ENCODE measurements at places on chromosomes 7 and 10.

DNA sequence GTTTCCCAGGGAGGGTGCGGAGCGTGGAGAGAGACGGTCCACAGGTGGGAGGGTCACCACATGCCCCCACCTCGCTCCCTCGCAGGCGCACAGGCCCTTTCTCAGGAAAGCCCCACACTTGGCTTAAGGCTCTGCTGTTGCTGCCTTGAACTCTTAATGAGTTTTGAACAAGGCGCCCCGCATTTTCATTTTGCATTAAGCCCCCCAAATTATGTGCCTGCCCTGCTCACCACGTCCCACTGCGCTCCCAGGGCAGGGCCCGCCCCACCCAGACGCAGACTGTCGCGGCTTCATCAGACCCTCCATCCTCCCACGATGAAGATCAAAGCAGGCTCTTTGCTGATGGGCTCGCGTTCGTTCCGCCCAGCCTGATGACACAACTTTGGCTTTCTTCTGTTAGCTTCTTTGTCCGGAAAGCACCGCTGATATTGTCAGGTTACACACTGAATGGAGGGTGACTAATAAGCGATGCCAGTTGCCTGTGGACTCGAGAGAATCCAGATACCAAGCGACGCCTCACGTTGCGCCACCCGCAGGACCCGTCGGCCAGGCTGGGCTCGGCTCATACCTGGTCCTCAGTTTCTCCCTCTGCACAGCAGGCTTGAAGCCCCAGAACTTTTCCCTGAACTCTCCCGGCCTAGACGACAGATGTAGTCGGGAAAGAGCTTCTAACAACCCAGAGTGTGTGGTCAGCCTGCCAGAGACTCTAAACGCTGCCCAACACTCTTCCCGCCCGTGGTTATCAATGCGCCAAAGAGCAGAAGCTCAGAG is 9.5 kb downstream of the CALML3 start:
- DNase-seq = no peak

DNA sequence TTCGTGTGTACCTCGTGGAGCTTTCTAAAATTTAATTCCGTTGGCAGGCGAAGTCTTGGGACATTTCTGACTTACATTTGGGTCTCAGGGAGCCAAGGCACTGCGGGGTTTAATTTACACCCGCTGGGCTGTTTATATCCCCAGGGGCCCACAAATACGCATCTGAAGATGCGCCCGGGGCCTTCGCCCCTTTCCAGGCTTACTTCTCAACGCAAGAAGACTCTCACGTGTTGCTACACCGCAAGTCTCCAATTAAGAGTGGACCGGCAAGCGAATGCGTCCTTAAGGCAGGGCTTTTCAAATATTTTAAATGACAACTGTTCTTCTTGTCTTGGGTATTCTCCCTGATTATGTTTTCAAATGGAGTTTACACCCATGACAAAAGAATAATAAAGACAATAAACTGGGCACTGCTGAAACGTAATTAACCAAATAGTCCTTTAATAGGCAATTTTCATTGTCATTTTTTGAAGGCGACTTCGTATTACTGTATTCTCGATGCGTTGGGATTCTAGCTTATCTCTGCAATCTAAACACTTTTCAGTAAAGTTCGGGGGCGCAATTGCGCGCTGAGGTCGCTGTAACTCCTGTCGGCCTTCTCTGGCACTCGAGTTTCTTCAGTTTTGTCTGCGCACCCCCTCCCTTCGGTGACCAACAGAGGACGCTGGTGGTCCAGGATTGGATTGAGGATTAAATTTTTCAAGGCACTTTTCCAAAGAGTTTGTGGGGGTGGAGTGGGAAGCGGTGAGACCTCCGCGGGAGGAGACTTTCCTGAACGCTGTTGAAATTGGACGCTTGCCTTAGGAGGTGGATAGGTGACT is 837 bp upstream of the IGFBP3 start:
- no peak for DNase-seq

DNA sequence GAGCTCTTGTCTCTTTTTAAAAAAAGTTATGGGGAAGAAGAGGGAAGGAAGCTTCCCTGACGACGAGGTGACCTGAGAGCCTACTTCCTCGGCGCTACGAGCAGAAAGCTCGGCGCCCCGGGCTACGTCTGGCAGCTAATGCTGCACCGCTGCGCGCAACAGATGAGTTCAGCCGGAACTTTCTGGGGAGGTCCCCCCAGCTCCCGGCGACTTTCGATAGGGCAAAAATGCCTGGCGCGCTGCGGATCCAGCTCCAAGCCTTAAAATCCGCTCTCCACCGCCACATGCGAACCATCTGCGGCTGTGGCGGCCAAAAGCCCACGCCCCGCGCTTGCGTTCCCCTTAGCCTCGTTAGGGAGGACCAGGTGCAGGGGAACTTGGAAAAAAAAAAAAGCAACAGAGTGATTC is 621 bp downstream of the P4HA1 start:
- DNase-seq = no peak

DNA sequence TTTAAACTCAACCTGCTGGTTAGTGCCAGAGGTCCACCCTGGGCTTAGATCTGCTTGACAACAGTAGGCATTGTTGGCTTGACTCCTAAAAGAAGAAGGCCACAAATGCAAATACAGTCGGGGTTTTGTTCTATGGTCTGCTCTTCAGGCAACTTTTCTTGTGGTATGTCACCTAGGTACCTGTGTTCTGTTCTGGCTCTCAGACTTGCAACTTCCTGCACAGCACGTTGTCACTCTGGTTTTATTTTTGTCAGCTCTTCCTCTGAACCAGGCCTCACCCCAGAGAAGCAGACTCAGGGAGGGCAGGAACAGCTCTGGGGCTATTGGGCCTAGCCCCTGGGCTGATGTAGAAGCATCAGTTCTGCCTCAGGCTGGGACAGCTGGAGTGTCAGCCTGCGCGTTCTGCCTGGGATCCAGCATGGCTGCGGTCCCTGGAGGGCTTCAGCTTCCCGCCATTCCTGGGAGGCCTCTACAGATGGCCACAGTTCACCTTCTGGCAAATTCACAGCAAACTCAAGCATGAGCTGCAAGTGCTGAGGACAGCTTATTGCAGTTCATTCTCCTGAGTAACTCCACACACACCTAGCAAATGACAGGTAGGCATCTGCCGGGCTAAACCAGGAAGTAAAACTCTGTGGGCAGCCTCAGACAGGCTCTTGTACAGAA is 11.0 kb upstream of the PDCD4 start:
- DNase-seq = no peak

DNA sequence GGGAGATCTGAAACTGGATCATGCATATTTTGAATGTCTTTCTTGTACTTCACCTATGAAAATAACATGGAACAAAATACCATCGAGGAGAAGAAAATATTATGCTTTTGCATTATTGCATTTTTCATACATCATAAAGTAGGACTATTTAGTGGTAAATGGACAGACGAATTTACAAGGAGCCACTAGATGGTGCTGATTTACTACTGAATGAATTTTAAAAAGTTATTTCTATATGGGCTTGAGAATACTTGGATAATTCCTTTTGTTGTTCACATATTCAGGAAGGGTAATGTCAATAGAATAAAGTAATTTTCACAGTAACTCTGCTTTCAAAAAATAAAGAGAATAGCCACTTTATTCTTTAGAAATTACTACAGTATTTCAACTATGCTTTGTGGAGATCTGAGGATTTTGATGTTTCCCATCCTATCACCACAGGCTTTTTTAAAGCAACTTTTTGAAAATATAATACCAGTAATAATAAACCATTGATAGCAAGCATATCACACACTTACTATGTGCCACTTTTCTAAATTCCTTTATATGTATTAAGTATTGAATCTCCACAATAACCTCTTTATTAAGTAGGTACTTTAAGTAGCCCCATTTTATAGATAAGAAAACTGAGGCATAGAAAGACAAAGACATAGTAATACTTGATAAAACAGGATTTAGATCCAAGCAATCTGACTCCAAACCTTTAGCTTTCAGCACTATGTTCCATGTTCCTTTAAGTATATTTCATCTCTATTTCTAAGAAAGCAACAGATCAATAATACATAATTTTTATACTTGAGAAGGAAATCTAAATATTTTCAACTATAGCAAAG is 38.6 kb downstream of the NEBL start:
- DNase-seq = peak; percentile 2

GRCh38 chr10:47040041-47040491 is 128.8 kb downstream of the PTPN20 start:
- DNase-seq = no peak

- no peak for DNase-seq
Observed at GRCh38 chr7:55770778-55771177, 91.8 kb downstream of the SEPTIN14 start.

GRCh38 chr7:141360416-141360760 is 190.8 kb upstream of the AGK start:
- no peak for DNase-seq
